ENCODE measurements at places on chromosomes 2 and 18.
A peak's percentile ranks its signal among the peaks of the same experiment; 100 is the strongest.

DNA sequence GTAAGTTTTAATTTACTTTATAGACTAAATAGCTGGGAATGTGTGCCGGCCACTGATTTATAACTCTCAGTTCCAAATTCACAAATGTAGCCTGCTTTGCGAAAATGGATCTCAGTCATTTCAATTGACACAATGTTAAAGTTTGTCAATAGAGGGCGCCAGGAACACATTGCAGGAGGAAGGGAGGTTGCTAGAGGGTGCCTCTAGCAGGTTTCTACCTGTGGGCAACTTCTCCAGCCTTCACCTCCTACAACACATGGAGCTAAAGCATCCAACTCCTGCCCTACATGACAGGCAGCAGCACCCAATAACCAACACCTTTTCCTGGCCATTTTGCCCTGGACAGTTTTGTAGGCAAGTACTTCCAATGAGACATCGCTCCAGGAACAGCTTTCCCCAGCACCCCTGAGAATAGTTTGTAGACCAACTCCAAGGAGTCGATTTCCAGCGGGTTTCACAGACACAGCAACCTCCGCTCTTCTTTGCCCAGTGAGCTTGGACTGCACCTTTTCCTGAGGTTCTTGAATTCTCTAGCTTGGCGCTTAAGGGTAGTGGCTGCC, 784.8 kb upstream of the CDH2 start:
- peak; percentile 33 for DNase-seq

DNA sequence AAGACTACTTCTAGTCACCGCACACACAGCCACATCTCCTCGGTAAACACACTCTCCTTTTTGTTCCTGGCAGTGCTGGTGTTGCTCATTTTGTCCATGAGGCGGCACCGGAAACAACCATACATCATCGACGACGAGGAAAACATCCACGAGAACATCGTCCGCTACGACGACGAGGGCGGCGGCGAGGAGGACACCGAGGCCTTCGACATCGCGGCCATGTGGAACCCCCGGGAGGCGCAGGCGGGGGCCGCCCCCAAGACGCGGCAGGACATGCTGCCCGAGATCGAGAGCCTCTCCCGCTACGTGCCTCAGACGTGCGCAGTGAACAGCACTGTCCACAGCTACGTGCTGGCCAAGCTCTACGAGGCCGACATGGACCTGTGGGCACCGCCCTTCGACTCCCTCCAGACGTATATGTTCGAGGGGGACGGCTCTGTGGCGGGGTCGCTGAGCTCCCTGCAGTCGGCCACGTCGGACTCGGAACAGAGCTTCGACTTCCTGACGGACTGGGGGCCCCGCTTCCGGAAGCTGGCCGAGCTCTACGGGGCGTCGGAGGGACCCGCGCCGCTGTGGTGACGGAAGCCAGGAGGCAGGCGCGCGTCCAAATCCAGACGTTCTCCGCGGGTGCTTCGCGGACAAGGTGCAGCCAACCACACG, 221.0 kb downstream of the CDH20 start:
- DNase-seq = peak; percentile 15

DNA sequence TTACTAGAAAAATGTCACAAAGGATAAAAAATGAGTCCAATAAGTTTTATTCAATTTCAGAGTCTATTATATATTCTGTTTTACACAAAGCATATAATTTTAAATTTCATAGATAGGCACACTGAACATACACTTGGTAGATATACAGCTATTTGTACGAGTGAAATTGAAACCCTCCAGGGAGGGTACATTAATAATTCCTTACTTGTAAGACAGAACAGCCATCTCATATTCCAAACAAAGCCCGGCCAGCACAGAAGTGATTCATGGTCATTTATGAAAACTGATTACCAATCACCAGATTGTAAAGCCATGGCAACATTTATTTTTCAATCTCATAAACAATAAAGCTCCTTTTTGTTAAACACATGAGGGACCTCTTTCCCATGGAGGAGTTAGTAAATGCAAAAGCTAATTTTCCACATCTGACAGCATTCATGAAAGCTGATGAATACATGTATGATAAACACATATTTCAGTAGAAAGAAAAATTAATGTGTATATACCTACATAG, 190.6 kb downstream of the TDRD15 start:
- DNase-seq = no peak

- no peak for DNase-seq
Observed at GRCh38 chr2:17798338-17798737, 17.9 kb upstream of the MSGN1 start.

GRCh38 chr18:37900326-37900725, 334.7 kb upstream of the CELF4 start:
- no peak for DNase-seq

DNA sequence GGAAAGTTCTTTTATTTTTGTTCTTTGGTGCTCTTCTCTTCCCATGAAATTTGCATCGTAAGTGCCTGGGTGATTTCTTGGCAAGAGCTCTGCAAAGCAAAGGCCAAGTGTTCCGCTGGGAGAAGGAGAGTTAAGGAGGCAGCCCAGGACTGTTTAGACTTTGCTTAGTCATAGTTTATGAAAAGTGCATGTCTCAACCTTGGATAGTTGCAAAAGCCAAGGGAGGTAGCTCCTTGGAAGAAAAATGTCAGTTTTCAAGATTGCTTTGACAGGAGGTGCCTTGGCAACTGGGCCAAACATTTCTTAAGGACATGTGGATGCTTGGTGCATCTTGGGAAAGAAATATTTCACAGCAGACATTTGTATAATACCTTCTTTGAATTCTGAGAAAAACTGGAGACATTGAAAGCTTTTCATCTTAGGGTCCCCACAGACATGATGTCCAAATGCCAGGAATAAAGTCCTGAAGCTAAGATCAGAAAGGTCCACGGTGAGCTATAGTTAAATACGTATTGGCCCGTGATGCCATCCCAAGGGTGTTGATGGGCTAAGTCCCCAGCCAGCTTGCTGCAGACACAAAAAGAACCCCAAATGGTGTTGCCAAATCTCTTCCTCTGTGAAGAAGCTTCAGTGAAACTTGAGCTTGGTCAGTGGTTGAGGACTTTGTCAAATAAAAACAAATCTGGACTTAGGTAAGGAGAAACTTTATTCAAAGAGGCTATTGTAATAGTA, 96.3 kb upstream of the THUMPD2 start:
- no peak for DNase-seq

DNA sequence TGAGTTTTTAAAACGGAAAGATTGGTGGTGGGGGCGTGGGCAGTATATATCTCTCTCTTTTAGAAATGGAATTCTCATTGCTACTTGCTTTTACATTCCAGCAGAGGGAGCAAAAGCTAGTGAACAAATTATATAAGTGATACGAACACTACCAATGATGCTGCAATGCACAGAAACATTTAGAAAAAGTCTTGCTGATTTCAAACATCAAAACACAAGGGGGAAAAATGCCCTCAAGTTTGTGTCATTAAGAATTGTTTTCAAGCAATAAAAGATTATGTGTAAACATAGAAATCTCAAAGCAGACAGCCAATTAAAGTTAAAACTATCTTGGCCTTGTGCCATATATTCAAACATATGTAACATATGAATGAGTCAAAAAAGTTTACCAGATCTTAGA, 296.3 kb upstream of the KCNJ3 start:
- peak; percentile 29 for DNase-seq

DNA sequence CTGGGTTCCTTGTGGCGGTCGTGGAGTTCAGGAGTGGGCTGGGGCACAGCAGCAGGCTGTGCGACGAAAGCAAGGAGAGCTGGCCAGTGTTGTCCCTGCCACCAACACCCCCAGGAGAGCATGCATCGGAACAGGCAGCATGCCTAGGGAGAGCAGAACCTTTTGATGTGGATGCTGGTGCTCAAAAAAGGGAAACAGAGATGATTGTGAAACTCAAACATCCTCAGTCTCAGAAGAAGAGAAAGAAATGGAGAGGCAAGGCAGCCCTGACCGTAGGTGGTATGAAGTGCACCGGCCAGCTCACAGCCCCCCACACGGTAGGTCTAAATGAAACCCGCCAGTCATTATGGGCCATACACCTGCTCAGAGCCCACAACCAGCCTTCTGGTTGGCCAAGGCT, 253.4 kb downstream of the GBX2 start:
- no peak for DNase-seq

DNA sequence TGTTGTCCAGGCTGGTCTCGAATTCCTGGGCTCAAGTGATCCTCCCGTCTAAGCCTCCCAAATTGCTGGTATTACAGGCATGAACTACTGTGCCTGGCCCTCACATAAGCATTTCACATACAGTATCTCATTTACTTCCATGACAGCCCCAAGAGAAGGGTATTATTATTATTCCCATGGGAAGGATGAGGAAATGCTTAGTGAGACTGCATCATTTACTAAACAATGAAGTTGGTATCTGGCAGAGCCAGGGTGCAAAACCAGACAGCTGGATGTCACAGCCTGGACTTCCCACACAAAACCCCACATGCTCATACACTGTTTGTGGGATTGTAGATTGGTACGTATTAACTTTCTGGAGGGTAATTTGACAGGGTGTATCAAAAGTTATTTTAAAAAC, 29.9 kb downstream of the DAPL1 start:
- no peak for DNase-seq

- no peak for DNase-seq
Observed at GRCh38 chr2:24352664-24353063, 7.7 kb downstream of the ITSN2 start.

GRCh38 chr2:150076281-150076680, 411.2 kb downstream of the RND3 start:
- DNase-seq = no peak

GRCh38 chr2:164141271-164141670, 405.5 kb upstream of the FIGN start:
- no peak for DNase-seq

DNA sequence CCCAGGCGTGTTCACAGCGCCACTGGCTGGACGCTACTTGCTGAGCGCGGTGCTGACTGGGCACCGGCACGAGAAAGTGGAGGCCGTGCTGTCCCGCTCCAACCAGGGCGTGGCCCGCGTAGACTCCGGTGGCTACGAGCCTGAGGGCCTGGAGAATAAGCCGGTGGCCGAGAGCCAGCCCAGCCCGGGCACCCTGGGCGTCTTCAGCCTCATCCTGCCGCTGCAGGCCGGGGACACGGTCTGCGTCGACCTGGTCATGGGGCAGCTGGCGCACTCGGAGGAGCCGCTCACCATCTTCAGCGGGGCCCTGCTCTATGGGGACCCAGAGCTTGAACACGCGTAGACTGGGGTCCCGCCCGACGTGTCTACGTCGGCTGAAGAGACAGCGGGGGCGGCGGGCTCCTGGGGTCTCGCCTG, 891 bp upstream of the KHK start:
- peak; percentile 76 for DNase-seq

GRCh38 chr2:148063633-148064032, 42.7 kb downstream of the MBD5 start:
- no peak for DNase-seq

DNA sequence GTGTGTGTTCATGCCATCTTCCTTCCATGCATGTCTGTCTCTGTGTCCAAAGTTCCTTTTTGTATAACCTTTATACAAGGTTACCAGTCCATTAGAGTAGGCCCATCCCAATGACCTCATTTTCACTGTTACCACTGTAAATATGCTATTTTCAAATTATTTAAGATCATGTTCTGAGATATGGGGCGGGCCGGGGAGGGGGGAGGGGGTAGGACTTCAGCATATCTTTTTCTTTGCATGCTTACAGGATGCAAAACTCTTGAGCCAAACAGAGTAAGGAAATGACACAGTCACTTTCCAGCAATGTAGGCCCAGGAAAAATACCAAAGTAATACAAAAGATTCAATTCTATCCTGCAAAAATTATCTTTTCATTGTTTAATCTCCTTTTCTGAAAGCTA, 124.1 kb upstream of the HNRNPA3 start:
- DNase-seq = no peak
